ENCODE measurements at places on chromosomes 5 and 9. TPM values are rescaled to one million over a fixed set of nuclear protein-coding genes. Genes with fewer than 3 reads are reported as not detected.

Gene ARL15
- total RNA-seq: 29.8 TPM

- no peaks in the 10 kb centered on the region for H3K36me3 ChIP-seq
- H3K4me3 ChIP-seq: no peak overlapping the region
- no peak overlapping the region for H3K27ac ChIP-seq
- H3K4me1 ChIP-seq: no peaks in the 10 kb centered on the region
- no peak for DNase-seq
- no peaks in the 10 kb centered on the region for H3K27me3 ChIP-seq
Observed at GRCh38 chr9:109843641-109844040, 63.6 kb downstream of the PALM2AKAP2 start.

DNA sequence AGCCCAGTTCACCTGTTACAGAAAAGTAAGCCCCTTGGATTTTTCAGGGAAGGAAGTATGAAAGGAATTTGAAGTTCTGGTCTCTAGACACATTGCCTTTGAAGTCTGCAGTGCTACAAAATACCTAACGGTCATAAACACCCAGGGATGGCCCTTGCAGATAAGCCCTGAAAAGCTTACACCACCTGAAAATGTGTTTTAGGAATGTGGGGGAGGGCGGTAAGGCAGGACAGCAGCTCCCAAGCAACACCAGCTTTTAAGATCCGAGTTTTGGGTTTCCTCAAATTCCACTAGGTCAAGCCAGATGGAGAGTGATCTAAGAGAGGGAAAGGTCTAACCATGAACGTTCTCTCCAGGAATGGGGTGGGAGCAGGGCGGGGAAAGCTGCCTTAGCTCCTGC is 114.1 kb upstream of the PANK3 start:
- DNase-seq: no peak
- H3K36me3 ChIP-seq: no peaks in the 10 kb centered on the region
- H3K27me3 ChIP-seq: no peaks in the 10 kb centered on the region
- H3K4me3 ChIP-seq: no peak overlapping the region
- H3K4me1 ChIP-seq: no peaks in the 10 kb centered on the region
- no peak overlapping the region for H3K27ac ChIP-seq

DNA sequence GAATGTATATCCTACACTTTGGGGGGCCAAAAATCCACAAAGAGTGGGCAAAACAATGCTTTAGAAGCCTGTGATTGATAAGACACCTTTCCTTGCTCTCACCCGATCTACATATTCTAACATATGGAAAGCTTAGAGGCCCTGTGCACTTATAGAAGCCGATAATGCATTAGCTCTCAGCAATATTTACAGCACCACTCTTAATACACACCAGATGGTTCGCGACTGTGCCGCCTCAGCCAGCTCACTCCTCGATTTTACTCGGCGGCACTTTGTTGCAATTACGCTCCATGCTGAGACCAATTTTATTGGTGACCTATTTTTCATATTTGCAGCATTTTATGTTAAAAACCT is 18.8 kb downstream of the NR2F1 start:
- no peak overlapping the region for H3K4me3 ChIP-seq
- DNase-seq: no peak
- H3K4me1 ChIP-seq: no peaks in the 10 kb centered on the region

DNA sequence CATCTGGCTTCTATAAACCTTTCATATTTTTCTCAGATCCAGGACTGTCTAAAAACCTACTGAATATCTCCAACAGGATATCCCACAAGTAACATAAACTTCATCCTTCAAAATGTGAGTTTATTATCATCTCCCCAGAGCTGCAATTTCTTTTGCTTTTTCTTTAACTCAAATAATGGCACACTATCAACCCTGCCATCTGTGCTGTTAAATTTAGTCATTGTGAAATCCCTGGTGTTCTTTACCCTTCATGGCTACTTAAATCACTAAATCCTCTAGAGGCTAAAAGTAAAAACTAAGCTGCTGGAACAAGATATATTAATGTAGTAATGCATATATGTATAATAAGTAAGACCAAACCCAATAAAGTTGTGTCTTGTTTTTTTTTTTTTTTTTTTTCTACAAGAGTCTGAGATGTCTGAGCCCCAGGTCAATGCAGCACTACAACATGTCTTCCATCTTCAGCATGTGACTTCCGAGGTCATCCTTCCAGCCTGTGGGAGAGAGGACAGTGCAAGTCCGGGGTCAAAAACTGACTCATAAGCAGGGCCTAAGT is 362.9 kb downstream of the ADGRV1 start:
- no peak overlapping the region for H3K4me3 ChIP-seq
- H3K27ac ChIP-seq: no peak overlapping the region
- no peak for DNase-seq
- H3K36me3 ChIP-seq: no peaks in the 10 kb centered on the region
- H3K27me3 ChIP-seq: peaks cover 2% of the 10 kb centered on the region

All from osteoblast (primary cell).